ENCODE measurements at places on chromosomes 7 and 10. TPM values are rescaled to one million over a fixed set of nuclear protein-coding genes. Genes with fewer than 3 reads are reported as not detected.
A peak's percentile ranks its signal among the peaks of the same experiment; 100 is the strongest.

- DNase-seq: no peak
These were observed 107.9 kb downstream of the KAT6B start for GRCh38 chr10:74934100-74934812.

The AFAP1L2 gene
- total RNA-seq: 2.1 TPM

- no peak for DNase-seq
These were observed 918 bp upstream of the STRA8 start for GRCh38 chr7:135232720-135233119.

DNA sequence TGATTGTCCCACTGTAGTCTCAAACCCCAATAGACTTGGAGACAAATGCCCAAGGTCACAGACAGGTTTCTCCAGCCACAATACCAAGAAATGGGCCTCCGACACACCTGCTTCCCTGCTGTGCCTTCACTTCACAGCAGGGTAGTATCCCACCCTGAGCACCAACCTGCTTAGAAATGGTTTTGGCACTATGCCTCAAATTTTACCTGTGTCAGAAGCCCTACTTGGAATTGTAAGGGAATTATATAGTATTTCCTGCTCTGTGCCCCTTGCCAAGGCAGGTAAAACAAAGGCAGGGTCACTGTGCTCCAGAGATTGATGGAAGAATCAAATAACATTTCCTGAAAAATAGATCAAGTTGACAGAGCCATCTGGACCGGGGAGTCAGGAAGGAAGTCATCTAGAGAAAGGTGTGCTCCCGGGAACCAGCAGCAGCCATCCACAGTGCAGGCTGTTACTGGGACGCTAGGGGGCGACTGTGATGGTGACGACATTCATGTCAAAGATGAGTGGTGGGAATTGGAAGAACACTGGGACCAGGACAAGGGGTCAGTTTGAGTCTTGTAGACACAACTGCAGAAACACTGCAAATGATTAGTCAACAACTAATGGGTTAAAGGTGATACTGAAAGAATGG lies 117.8 kb upstream of the AKR1E2 start:
- DNase-seq: no peak

DNA sequence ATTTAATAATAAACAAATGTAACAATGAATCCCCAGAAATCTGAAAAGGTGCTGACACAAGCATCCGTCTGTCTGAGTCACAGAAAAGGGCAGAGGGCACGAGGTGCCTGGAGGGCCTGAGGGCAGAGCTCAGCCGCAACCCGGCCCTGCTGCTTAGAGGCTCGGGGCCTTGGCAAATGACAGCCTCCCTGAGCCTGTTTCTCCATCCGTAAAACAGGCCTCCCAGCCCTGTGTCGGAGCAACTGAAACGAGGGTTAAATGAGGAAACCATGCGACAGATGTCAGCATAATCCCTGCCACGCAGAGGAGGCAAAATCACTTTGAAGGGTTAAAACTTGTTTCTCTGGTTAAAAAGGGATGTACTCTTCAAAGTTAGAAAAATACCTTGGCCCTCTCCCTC lies 24.9 kb downstream of the NUDT1 start:
- peak; percentile 78 for DNase-seq

GRCh38 chr7:47957156-47957555 lies 8.9 kb upstream of the PKD1L1 start:
- DNase-seq: no peak

GRCh38 chr7:3068530-3068929 lies 24.9 kb upstream of the CARD11 start:
- DNase-seq: no peak

The NUTM2A gene
- total RNA-seq: 1.1 TPM

DNA sequence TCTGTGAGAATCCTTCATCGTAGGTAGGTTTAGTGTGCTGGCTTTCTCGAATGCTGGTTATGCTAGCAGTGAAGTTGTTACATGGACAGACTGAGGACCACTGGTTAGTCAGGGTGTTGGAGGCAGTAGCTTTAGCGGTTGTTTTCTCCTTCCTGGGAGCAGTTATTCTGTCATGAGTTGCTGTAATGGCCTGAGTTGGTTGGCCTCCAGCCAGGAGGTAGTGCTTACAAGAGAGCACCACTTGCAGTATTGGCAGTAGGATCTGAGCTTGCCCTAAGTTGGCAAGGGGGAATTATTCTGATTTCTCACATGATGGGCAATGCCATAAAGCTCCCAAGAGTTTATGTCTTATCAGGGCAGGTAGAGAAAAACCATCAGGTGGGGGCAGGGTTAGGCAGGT lies 58.0 kb downstream of the IPMK start:
- DNase-seq: no peak

DNA sequence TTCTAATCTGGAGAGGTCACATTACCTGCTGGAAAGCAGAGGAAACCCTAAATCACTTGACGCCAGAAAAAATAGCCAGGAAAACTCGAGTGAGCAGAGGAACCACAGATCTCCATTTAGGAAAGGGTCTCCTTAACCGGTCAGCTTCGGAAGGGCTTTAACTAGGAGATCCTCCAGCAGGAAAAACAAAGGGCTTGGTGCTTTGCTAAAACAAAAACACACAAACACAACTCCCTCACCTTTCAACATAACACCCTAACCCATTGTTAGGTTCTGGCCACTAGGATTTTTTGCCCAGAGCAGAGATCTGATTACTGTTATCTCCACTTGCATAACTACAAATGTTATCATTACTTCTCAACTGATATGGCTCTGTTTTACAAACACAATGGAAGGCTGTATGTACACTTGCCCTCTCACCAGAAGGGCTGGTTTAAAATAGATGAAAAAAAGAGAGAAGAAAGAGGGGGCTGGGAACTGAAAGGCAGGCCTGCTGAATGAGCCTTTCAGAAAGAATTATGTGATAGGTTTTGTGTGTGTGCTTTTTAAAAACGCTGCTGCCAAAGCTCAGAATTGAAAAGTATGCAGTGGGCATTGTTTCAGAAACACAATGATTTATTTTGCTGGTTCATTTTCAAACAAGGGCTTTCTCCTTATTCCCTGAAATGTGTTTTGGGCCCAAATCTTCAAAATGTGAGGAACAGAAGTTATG lies 161.5 kb downstream of the FGFR2 start:
- DNase-seq: no peak

The LRIT1 gene
- total RNA-seq: not detected

The PDLIM1 gene
- total RNA-seq: 55.6 TPM

DNA sequence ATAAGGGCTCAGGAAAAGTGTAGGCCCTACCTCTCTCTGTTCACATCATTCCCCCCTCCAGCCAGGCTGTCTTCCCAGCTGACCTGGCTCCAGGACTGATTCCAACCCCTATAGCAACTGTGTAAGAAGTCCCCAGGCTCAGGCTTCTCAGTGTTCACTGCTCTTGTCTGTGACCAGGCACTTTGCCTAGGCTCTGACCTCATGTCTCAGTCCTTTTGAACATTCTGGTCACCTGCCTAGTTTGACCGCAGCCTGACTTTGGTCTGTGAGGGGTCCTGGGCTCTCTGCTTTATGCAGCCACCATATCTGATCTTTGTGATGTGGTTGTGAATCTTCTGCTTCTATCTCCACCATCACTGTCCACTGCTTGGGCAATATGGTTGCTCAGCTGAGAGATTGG lies 24.5 kb downstream of the HIF1AN start:
- DNase-seq: no peak

DNA sequence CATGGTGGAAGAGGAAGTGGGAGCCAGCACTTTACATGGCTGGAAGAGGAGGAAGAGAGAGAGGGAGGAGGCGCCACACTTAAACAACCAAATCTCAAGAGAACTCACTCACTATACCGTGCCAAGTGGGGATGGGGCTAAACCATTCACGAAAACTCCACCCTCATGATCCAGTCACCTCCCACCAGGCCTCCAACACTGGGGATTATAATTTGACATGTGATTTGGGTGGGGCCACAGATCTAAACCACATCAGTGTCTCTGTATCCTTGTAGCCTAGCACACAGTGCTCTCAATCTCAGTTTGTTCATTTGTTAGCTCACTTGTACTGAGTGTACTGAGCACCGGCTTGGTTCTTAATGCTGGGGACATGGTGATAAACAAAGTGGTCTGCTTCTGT lies 228.3 kb downstream of the BUB3 start:
- no peak for DNase-seq

The GPAM gene
- 17.1 TPM for total RNA-seq

The LRRC17 gene
- 8.3 TPM for total RNA-seq

DNA sequence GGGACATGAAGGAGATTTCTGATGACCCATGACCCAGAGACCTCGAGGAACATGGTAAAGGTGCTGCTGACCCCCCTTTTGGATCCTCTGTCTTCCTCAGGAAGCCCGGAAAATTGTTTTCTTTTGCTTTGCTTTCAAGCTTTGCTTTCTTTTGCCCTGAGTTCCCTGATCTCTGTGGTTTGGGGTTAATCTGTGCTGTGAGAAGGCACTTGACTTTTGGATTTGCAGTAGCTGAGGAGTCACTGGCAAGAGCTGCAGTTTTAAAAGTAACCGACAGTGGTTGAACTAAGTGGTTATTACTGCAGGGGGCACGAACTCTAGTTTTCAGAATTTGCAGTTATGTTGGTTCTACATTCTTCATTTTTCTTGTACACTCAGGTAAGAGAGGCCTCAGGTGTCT lies 53.0 kb downstream of the PDZD8 start:
- DNase-seq: no peak

DNA sequence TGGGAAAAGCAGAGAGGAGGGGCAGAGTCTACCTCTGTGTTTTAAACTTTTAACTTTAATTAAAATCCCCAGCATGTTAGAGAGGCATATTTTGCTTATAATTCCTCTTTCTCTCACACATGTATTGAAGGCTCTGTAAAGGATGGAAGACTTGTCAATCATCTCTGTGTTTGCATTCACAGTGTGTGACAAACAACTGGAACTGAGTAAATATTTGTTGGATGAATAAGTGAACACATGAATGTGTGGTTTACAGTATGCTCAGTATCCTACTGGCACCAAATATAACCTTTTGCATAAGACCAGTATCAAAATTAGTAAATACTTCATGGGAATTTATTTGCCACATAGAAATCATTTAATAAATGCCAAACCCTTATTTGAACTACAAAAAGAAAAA lies 829.0 kb downstream of the GRID1 start:
- DNase-seq: no peak

DNA sequence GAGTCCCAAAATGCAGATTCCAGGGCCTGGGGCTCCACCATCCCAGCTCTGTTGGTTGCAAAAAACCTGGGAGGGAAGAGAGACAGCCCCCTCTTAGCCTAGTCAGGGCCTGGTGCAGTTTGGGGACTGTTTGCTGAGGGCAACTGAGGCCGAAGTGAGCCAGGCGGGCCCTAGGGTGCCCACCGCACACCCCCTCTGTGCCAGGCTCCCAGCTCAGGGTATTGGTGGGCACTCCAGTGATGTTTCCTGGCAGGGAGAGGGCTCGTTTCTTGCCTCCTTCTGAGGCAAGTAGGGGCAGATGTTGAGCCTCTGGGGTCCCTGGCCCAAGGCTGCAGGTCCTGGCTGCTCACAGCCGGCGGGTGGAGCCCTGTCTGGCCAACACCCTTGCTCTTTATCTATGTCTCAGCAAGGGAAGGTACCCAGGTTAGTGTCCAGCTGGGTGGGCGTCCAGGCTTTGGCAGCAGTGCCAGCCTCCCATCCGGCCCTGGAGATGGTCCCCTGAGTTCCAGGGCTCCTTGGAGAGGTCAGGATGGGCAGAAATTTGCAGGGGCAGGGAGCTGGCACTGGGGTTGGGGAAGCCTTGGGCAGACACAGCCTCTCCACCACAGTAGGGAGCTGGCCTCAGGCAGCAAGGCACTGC lies 37.8 kb downstream of the KCTD7 start:
- no peak for DNase-seq

- no peak for DNase-seq
These were observed 32.7 kb downstream of the LGI1 start for GRCh38 chr10:93790439-93790838.

The LRIT2 gene
- total RNA-seq: not detected

The MYH16 gene
- not detected for total RNA-seq

DNA sequence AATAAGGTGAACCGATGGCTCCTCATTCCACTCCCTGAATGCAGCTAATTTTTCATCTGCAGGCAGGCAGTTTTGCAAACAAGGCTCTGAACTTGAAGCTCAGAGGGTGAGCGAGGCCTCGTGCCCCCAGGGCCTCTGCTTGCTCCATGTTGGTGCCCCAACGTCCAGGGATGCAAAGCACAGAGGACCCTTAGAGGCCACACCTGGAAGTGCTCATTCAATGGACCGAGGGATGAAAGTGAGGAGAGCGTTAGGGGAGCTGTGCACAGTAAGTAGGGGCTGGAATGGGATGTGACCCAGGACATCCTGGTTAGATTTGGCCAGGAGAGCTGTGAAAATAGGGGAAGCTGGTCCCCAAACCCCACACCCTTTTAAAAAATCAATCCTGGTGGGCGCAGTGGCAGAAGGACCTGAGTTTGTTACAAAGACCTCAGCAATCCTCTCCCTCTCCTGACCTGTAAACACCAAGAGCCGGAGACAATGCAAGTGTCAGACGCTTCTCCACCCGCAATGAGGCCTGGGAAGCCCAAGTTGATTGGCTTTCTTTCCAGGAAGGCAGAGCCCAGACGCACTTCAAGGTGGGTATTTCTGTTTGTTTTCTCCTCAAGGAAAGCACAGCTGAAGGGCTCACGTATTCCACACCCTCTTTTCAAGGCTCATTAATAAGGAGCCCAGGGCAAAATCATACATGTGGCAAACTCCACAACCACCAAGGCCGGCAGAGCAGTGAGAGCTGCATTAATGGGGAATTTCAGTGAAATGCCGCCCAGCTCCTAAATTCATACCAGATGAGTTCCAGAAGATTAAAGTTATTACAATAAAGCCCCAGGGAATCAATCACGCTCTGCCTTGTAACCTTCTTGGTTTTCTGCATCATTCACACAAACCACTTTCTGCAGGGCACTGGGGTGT lies 14.1 kb upstream of the CXCL12 start:
- no peak for DNase-seq

GRCh38 chr10:6120691-6121090 lies 31.9 kb downstream of the RBM17 start:
- no peak for DNase-seq

The SPAG6 gene
- total RNA-seq: not detected

DNA sequence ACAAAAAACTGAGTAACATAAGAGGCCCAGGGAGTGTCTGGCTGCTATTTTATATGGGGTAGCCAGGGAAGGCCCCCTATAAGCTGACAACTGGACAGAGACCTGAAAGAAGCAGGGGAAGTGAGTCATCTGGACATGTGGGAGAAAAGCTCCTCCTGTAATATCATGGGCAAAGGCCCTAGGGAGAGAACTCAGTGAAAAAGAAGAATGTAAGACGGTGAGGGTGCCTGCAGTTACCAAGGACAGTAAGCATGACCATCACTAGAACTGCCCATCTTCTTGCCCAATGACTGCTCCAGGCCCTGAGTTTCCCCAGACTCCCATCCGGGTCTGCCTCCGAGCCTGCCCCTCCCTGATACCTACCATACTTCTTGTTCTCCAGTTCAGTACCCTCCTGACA lies 2.3 kb downstream of the ELMO1 start:
- no peak for DNase-seq

The CYP2W1 gene
- total RNA-seq: not detected

DNA sequence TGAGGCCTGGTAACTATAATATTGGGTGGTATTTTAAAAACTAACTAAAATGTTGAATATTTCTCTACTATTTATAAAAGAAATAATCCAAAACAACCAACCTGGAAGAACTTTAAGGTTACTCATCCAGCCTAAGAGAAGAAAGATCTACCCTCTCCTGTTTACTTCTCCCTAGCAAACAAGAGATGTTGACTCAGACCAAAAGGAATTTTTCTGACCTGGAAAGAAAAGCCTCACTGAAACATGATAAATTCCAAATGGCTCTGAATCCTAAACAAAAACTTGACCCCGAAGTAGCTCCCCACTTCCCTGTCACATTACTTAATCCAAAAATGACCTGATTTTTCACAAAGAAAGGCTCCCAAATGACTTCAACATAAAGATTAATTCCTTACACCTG lies 101.2 kb downstream of the PARD3 start:
- no peak for DNase-seq

The SPDYE16 gene
- total RNA-seq: not detected

The SRGN gene
- 232 TPM for total RNA-seq
